Stimulated activated CD4-positive, alpha-beta T cell treated with anti-CD3 and anti-CD28 coated beads, Interleukin-15, amount 100 ng/mL, for 1 hour (primary cell): ENCODE measurements at places on chromosomes 6 and 20.
A peak's percentile ranks its signal among the peaks of the same experiment; 100 is the strongest.

DNA sequence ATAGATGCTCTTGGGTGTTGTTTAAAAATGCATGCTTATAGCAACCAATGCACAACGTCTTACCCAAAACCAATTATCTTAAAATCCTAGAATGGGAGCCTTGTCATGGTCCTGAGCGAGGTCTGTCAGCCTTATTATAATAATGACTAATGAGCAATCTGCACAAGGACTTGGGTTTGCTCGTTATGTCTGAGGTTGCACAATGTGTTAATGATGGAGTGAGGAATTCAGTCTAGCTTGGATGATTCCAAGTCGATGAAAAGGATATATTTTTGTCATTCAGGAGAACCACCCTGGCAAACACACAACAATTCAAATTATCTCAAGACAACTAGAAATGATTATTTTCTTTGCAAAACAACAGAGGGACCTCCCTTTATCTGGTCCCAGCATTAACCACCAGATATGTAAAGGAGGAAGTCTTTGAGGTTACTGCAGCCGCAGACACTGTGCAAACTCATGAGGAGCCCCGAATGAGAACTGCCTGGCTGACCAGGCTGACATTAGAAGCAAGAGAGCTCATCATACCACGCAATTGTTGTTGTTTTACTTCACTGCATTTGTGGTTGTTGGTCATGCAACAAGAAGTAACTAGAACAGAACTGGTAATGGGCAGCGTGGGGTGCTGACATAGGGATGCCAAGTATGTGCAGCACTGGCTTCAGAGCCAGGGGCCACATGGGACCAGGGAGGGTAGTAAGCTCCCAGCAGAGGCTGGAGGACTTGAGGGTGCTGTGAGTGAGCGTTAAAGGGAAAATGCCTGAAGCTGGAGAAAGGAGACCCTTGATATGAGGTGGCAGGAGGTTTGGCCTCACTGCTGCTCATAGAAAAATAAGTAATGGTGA lies 488.3 kb downstream of the CDH26 start:
- no peak for DNase-seq

DNA sequence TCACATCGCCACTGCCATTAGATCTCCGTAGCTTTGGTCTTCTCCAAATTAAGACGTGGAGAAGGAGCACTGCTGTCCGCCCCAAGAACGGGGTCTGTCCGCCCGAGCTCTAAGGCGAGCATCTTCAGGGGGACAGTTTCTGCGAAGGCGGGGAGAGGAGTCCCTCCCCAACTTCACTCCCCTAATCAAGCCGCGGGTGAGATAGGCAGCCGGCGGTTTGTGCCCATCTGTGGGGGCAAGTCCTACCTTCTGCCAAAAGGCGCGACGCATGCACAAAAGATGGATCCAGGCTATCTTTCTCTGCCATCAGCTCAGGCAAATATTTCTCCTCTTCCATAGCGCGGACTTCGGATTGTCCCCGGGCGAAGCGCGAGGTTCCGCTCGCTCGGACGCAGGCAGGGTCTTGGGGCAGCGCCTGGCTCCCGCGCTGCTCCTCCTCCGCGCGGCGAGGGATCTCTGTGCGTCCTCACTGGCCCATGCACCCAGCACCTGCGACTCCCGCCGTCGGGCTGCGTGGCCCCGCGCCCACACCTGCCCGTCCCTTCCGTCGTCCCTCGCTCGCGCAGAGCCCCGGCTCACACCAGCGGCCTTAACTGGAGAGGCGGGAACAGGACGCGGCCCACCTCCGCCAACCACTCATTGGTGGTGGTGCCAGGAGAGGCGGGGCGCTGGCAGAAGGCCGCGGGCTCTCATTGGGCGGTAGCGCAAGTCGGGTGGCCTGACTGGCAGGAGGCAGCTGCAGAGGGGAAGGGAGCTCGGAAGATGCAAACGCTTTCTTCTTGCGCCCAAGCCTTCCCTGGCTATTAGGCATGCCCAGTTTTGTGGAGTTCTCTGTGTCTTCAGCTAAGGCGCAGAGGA lies at the start of gene KHDRBS2:
Gene KHDRBS2, minus strand, starts transcription at position 614 of the 858 bp plus-strand sequence.
- DNase-seq: no peak

GRCh38 chr20:13396022-13396421 lies 174.9 kb downstream of the ISM1 start:
- no peak for DNase-seq

DNA sequence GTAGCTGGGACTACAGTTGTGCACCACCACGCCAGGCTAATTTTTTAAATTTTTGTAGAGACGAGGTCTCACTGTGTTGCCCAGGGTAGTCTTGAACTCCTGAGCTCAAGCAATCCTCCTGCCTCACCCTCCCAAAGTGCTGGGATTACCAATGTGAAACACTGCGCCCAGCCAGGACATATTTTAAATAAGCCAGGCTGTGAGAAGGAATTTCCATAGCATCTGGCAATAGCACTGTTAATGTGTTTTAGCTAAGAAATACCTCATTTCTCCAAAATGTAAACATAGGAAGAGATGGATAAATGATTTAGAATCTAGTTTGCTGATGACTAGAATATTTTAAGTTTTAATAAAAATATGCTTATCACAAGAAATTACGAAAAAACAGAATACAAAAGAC lies 27.0 kb upstream of the SLA2 start:
- DNase-seq: no peak

DNA sequence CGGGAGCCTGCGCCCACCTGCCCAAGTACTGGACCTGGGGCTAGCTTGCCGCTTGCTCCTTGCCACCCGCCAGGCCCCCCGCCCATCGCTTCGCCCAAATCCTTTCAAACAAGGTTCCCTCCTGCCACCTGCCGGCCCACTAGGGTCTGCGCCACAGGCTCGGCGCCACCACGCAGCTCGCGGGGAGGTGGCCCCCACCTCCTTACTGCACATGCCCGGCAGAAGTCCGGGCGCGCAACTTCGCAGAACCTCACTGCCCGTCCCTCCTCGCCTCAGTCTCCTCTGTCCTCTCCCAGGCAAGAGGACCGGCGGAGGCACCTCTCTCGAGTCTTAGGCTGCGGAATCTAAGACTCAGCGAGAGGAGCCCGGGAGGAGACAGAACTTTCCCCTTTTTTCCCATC lies 11.2 kb downstream of the GNAS-AS1 start:
- peak; percentile 36 for DNase-seq

- DNase-seq: no peak
Measured at GRCh38 chr20:40589581-40589980, 99.5 kb downstream of the MAFB start.

DNA sequence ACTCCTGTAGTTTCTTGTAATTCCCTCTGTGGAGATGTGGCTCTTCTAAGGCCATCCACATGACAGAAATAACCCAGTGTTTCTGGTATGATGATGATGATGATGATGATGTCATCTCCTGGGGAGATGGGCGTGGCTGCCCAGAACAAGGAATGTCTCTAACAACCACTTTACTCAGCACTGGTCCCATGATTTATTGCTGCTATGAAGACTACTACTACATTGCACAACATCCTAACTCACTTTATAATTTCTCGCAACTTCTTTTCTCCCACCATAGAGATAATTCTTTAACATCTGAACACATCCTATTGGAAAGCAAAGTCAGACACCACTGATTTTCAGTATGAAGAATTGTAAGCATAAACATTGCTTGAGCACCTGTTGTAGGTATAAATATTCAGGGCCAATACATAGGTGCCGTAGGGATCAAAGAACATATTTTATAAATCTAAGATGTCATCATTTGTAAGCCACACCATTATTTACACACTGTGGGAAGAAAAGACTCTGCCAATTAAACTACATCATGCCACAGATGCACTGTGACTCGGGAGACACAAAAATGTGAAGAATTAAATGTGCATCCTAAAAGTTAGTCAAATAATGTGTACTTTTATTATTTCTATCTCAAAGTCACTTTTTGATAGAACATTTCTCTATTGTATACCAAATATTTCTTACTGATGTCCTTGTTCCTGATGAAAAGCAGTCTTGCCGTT lies 6.4 kb downstream of the TPMT start:
- no peak for DNase-seq

- DNase-seq: no peak
Measured at GRCh38 chr6:10763006-10763405, 15.4 kb downstream of the TMEM14B start.

GRCh38 chr6:20846602-20847028 lies 312.4 kb downstream of the CDKAL1 start:
- no peak for DNase-seq

GRCh38 chr6:146305092-146305491 lies 238.5 kb upstream of the RAB32 start:
- no peak for DNase-seq

DNA sequence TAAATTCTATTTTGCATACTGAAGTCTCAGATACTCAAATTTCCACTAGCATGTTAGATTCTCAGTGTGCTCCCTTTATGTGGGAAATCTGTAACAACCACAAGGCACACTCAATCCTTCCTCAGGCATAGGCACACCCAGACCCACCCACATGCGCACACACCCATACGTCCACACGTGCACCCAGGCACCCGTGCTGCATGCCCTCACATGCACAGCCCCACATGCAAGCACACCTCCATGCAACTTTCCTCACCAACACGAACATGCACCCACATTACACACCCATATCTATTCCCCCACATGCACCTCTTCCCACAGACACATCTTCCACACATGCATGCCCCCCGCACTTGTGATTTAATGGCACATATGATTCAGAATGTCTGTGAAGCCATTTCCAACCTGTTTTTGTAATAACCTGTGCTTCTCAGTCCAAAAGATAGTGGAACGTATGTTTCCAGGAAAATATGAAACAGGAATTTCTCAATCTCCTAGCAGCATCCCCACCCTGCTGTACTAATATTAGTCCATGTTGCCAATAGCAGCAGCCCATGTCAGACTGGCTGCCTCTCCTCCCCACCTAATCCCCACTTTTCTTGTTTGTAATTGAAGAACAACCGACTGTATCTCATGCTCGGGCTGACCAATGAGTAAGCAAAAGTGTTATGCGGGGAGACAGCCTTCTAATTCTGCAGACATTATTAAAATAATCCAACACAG lies 11.3 kb upstream of the CYP24A1 start:
- DNase-seq: no peak

- no peak for DNase-seq
Measured at GRCh38 chr6:71725126-71725470, 161.3 kb upstream of the RIMS1 start.

GRCh38 chr6:108277831-108278230 lies 17.0 kb upstream of the SNX3 start:
- no peak for DNase-seq

DNA sequence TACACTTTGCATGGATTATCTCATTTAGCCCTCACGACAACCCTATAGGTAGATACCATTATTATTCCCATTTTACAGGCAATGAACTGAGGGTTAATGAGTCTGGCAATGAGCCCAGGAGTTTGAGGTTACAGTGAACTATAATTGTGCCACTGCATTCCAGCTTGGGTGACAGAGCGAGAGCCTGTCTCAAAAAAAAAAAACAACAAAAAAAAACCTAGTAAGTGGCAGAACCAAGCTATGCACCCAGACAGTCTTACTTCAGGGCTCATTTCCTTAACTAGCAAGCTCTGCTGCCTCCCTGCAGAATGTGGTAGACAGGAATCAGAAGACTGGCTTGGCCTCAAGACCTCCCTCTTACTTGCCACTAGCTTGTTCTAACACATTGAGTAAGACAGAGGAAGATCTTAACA lies 71.9 kb upstream of the RREB1 start:
- no peak for DNase-seq

DNA sequence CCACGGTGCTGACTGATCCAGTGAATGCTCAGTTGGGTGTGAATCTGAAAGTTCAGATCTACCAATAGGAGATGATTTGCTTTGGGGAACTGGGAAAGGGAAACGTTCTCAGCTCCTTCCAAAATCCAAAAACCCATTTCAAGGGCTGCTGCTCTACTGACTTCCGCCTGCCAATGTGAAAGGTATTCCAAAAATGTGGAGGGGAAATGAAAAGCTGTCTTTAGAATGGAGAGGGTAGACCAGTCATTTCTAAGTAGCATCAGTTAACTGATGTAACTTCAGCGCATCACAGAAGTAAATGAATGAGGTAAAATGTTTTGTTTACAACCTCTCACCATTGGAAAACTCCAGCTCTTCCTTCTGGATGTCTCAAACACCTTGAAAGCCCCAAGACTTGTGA lies 19.6 kb upstream of the EYA2 start:
- no peak for DNase-seq

- DNase-seq: no peak
Measured at GRCh38 chr6:15194453-15194852, 51.4 kb upstream of the JARID2 start.

GRCh38 chr20:13430346-13431002 lies 208.3 kb downstream of the TASP1 start:
- no peak for DNase-seq

- no peak for DNase-seq
Measured at GRCh38 chr20:63080411-63080810, 73.6 kb upstream of the BHLHE23 start.

- no peak for DNase-seq
Measured at GRCh38 chr6:169792306-169793015, 41.0 kb downstream of the ERMARD start.

GRCh38 chr20:57667924-57668782 lies 41.7 kb downstream of the PMEPA1 start:
- DNase-seq: no peak

DNA sequence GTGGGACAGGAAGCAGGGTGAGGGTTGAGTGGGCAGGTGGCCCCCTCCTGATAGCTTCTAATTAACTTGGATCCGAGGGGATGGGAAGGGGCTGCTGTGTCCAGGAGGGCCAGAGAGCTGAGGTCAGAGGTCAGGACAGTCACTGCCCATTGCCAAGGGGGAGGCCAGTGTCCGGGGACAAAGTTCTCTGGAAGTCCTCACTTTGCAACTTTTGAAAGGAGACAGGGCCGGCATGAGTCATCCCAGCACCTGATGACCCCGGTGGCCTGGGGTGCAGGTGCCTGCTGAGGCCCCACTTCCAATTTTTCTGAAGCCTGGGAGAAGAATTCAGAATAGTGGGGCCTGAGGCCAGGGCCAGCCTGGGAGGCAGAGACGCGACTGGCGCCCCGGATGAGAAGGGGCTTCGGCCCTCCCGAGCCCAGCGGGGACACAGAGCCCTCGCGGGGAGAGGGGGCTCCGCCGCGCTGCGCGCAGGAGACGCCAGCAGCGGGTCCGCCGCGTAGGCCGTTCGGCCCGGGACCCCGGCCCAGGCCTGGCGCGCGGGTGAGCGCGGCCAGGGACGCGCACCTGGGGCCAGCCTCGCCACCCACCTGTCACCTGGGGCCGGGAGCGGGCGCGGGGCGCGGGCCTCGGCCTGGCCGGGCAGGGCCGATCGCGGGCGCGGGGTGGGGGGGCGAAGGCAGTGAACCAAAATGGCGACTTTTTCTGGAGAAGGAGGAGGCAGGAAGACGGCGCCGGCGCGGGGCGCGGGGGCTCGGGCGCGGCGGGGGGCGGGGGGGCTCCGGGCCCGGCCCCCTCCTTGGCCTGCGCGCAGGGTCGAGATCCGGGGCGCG lies 586 bp downstream of the ZNF512B start:
- no peak for DNase-seq

GRCh38 chr20:13274275-13274861 lies 53.3 kb downstream of the ISM1 start:
- DNase-seq: no peak
